Neural crest cell (in vitro differentiated cells): ENCODE measurements at places on chromosomes 5 and 9. TPM values are rescaled to one million over a fixed set of nuclear protein-coding genes. Genes with fewer than 3 reads are reported as not detected.
A peak's percentile ranks its signal among the peaks of the same experiment; 100 is the strongest.

The SLC6A7 gene
- total RNA-seq: not detected in 2 replicates

The PCDHGB7 gene
- 6.5 and 7.0 TPM in 2 replicates for total RNA-seq

DNA sequence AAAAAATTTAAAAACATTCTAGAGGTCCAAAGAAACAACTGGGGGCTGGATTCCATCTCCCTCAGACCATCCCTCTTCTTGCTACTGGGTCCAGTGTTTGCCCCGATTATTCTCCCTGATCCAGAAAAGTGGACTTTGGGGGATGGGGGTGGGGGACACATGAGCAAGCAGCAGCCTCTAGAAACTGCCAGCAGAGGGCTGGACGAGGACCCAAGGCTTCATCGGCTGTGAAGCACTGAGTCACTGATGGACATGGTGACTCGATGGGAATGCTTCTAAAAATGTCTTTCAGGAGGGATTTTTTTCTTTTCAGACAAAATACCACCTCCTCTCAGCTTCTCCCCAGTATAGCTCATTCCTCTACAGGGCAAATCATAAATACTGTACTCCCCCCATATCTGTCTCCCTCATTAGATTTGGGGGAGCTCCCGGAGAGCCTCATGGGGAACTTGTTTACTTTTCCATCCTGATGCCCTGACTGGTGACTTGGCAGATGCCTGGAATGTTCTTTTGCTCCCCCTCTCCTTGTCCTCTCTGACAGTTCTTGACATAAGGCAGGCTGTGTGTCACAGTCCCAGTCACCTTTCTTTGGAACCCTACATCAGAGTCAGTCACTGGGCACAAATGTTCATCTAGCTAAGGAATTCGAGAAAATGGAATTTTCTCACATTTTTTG is 67.2 kb upstream of the STC2 start:
- no peak for DNase-seq

DNA sequence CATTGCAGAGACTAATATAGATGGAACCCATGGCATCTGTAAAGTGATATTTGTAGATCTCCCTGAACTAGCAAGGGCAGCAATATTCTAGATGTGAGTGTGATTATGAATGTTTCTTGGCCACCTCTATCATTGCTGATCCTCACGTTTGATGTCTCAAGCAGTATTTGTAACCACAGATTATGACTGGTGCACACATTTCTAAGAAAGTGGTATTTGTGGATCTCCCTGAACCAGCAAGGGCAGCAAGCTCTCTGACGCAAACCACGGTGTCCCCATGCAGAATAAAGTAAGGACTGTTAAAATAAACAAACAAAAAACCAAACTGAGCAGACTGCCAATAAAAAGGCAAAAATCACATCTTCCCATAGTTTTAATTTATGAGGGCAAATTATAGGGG is 301.3 kb downstream of the CSNK1G3 start:
- no peak for DNase-seq

- no peak for DNase-seq
Measured at GRCh38 chr9:36837431-36838405, 196.3 kb downstream of the PAX5 start.

DNA sequence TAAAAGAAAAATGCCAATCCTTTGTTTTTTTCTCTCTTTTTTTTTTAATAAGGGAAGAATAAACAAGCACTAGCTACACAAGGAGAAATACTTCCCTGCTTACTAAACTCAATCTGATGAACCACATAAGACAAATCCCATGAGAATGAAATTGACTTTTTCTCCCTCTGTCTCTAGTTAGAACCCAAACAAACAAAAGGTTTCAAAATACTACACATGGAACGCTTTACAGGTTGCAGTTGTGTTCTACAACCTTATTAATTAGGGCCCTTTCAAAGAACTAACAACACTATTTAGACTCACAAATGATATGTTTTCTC is 124.5 kb downstream of the PDE4D start:
- no peak for DNase-seq

DNA sequence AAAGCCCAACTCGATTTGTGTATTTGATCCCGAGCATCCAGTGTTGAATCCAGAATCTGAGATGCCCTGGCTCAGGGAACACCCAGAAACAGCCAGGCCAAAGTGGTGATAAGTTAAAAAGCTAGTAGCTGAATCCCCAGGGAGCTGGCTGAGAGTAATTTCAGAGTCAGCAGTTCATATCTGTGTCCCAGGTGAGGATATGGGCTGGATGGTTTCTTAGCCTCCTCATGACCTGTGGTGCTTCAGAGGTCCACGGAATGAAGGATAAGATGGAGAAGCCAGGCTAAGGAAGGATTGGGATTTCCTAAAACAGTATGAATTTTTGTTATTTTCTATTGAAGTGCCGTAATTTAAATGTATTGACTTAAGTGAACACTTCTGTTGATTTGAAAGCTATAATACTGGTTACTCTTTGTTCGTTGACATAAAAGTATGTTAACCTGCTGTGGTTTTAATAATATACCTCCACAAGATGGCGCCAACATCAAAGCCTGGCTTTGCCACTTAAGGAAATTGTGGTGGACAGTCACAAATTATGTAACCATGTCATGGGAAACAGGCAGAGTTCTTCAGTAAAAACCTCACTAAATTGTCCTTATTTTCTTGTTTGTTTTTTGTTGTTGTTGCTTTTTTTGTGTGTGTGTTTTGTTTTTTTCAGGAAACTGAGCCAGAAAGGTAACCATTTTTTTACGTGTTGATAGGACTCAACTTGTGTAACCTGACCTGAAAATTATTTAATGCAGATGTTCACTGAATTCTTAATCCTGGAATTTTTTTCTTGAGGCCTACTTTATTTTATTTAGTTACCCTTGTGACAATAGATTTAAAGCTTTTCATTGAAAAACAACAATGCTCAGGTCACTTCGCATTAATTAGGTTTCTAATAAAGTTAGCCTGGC is 11.4 kb downstream of the MTAP start:
- peak; percentile 51 for DNase-seq

- no peak for DNase-seq
Measured at GRCh38 chr5:127306647-127307046, 16.1 kb downstream of the MEGF10 start.

DNA sequence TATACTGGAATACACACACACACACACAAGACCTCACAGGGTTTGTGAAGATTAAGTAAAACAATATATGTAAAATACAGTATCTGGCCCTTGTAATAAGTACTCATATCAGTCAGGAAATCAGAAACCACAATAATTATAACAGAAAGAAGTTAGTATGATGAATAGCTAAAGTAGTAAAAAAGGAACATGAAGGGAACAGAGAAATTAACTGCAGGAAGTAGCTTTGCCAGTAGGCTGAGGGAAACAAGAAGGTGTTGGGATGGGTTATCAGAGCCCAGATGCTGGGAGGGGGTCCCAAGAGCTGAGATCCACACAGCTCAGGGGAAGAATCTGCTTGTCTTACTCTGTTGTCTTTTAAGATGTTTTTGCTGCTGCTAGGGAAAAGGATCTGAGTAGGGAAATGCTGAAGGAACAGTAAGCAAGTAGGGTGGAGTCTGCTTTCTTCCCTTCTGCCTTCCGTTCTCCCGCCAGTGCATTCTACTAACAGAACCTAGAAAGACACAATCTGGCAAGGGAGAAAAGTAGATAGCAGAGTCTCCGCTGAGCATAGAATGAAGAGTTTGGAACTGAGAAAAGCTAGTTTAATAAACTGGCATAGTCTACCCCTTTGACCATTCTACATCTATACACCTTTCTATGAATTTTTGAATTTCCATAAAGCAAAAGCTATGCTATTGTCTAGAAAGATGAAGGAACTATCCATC is 55.3 kb upstream of the ALDH1A1 start:
- no peak for DNase-seq

- no peak for DNase-seq
Measured at GRCh38 chr5:82445726-82446335, 167.7 kb upstream of the RPS23 start.

- DNase-seq: no peak
Measured at GRCh38 chr5:57447658-57448057, 35.0 kb downstream of the ACTBL2 start.

DNA sequence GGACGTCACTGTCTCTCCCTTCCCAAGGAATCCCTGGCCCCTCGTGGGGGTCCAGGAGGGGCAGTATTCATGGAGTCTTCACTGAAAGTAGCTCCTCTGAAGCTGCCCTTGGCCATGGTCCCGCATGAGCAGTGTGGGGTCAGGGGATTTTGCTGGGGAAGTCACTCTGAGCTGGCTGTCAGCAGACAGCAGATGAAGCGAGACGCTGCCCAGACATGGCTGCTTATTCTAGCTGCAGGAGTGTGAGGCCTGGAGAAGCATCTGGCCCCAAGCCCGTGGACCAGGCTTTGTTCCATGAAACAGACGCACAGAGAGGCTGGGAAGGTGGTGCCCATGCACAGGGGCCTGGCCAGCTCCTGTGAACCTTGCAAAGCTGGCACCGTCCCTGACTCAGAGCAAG is 21.5 kb upstream of the ASS1 start:
- no peak for DNase-seq

DNA sequence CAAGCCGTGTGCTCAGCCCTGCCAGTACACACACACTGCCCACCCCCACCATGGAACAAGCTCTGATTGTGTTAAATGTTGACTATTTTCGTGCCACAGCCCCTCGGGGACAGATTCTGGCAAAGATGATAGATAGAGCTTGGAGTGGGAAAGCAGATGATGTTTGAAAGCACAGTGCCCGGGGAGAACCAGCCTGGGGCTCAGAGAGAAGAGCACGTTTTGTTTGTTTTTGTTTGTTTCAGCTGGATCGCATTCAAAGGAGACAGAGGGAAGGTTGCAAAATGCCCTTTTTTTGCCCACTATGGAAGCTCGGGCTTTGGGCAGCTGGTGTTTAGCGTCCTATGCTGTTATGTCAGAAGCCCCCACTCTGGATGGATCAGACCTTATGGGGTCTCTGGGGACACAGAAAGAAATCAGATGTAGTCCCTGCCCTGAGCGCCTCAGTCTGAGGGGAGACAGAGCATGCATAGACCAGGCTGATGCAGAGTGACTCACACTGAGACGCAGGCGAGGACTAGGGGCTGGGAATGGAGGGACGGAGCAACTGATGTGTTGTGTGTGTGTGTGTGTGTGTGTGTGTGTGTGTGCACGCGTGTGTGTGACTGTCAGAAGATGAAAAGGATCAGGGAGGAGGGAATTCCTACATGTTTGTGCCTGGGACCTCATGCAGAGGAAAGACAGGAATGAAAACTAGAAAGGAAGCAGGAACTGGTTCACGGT is 229.7 kb downstream of the MELK start:
- DNase-seq: no peak

DNA sequence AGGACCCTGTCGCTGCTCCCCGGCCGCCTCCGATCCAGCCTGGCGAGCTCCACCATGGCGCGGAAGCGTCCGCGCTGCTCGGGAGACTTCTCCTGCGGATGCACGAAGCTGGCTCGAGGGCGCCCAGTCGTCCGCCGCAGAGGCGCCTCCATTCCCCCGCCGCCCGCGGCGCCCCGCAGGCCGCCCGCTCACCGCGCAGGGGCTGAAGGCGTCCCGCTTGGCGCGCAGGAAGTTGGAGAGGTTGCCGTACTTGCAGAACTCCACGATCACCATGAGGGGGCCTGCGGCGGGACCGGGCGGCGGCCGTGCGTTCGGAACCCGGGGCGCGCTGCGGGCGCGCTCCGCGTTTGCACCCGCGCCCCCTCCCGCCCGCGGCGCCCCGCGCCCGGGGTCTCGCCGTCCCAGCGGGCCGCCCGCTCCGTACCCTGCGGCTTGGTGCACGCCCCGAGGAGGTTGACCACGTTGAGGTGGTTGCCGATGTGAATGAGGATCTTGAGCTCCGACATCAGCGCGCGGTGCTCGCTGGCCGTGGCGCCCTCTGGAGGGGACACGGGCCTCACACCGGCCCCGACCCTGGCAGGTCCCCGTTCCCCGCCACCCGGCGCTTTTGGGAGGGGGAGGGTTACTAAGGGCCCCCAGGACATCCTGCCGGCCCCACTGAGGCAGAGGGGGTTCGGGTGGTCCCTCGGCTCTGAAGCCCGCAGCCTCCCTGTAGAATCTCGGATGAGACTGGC is 27.7 kb upstream of the SCGB3A1 start:
- DNase-seq: peak; percentile 65

DNA sequence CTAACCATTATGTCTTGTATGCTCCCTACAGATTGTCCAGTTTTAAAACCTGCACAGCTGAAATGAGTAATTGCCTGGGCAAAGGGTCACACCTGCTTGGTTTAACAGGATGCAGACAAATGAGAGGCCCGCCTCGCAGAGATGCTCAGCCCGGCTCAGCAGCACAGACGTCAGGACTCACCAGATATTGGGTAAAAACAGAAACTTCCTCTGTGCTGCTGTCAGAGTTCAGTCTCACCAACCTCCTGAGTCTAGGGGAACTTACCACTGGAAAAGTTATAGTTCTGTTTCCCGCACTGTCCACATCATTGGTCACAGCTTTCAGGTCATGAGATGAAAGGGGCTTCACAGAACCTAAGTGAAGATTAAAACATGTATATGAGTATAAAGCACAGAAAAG is 152.5 kb downstream of the ESM1 start:
- no peak for DNase-seq

DNA sequence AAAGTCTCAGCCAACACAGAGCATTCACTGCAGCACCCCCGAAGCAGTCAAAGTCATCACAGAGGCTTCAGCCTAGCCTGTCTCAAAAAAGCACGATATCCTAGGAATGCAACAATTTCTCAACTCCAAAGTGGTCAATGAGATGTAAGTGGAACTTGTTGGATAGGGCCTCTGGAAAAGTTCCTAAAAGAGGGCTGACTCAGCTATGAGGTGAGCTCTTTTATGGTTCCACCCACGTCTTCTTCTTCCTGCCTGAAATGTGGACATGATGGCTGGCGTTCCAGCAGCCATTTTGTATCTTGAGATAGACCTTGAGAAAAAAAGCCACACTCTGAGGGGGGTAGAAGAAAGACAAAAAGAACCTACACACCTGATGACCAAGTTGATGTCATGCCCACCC is 32.5 kb upstream of the TRIO start:
- no peak for DNase-seq

GRCh38 chr9:132309056-132309455 is 45.7 kb downstream of the SETX start:
- DNase-seq: no peak

DNA sequence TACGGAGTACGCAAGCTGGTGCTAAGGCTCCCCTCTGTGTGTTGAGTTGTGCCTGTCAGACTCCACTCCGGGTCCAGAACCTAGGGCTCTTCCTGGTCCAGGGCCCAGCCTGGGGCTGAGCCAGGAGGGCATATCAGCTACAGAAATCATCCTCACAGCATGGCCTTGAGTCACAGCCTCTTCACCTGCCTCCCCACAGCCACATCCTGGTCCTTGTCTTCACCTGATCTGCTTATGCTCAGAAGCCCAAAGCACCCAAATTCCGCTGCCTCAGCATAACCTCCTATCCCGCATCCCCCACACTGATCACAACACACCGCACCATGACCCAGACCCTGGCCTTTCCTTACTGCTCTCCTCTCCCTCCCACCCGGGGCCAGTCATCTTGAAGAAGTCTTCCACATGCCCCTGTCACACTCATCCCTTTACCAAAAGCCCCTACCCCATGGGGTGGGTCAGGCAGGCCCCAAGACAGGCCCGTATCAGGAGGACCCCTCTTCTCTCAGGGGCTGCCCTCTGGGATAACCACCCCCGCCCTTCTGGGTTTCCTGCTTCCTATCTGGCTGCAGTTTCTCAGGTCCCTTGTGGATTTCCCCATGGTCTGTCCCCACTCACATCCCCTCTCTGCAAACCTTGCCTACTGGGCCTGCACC is 1.3 kb upstream of the IL3 start:
- DNase-seq: no peak
